Putamen (tissue), 1 donor: ENCODE measurements at places on chromosomes 5 and 9.
A peak's percentile ranks its signal among the peaks of the same experiment; 100 is the strongest.

DNA sequence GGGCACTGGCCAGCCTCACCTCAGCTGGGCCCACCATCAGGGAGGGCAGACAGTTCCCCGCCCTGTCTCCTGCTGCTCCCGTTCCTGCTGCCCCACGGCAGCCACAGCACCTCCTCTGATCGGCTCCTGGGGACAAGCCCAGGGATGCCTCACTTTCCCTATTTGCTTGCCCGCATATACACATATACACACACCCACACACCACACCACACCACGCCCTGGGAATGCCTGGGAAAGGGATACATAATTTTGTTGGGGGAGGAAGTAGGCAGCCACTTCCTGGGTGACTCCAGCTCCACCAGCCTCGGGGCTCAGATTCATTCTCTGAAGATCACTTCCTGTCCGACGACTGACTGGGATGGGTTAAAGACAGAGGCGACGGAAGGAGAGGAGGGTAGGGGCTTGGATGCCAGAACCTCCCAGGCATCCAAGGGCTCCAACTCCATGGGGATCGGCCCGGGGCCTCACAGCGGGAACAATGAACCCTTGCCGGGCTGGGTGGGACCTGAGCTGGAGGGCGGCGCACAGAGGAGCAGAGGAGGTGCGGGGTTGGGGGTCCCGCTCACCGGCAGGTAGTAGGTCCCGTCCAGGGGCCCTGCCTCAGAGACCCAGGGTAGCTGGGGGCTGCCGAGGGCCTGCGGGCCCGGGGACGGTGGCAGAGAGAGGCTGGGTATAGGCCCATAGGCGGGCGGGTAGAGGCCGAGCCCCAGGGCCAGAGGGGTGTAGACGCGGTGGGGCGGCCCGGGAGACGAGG lies 2.0 kb upstream of the MZB1 start:
- no peak for DNase-seq

DNA sequence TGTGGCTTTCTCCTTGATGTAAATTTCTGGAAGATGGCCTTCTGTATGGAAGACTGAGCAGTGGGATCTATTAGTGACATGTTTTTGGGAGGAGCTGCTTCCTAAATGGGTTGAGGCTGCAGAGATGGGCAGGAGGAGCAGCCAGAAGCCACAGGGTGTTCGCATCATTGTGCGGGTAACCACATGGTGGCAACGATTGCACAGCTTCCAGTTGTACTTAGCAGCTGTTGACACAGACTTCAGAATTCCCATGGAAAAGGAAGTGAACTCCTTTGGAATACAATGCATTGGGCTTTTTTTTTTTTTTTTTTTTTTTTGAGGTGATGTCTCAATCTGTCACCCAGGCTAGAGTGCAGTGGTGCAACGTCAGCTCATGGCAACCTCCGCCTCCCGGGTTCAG lies 297.3 kb downstream of the NR3C1 start:
- no peak for DNase-seq

DNA sequence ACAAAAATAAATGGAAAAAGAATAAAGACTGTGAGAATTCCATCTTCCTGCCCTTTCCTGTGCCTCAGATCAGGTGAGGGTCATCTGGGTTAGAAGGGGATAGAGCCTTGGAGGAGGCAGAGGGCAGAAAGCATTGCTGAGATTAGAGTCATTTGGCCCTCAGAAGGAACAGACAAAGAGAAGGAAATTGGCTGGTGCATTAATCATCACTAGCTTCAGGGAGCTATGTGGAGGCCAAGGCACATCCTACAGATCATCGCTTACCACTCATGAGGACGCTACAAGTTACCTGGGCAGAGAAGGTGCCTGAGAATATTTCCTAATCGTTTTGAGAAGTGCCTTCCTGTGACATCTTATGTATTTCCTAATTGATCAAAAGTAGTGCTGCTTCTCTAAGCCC lies 74.5 kb downstream of the C7 start:
- no peak for DNase-seq

- no peak for DNase-seq
Observed at GRCh38 chr5:129069292-129069691, 25.3 kb upstream of the ISOC1 start.

DNA sequence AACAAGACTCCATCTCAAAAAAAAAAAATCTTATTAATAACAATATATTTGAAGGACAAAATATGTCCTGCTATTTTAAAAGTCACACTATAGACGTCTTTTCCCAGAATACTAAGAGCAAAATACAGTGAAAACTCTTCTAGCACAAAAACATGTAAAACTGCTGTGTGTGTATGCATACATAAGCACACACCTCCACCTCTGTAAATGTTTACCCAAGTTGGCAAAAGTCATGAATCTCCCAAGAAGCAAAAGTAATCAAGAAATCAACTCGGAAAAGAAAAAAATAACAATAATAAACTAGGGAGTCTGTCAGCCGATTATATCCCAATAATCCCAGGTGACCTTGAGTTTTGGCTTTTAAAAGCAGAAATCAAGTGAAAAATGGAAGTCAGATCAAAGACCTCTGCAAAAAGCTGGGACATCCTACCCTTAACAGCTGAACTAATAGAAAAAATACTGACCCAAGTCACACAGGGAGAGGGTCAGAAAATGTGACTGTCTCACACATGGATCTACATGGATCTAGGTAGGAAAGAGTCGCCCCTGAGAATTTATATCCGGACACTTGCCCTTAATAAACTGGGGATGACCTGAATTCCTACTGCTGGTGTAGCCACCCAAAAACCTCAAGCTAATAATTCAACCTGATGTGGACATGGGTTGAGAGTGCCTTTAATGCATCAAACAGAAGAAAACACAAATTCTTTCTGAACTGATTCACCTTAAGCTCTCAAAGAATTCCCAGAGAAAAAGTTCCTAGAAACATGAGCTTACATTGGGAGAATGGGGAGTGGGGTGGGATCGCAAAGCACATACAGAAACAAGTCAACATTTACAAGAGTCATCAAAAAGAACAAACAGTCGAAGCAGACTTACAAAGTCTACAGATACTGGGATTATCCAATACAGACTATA lies 29.9 kb downstream of the LPAR1 start:
- DNase-seq, result no peak

DNA sequence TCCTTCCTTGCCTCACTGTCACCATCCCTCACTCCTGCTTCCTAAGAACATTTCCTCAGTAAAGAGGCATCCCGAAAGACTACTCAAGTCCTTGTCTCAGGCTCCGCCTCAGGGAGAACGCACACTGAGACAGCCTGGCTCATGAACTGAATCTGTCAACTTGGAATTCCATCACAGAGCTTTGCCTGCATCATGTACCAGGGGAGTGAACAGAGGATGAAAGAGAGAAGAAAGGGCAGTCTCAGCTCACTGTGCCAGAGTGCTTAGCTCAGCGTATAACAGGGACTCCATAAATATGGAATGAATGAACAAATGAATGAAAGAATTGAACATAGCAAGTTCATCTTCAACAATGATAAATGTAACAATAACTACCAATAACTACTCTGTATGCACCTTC lies 68.7 kb upstream of the SLC1A3 start:
- DNase-seq, result peak; percentile 17

DNA sequence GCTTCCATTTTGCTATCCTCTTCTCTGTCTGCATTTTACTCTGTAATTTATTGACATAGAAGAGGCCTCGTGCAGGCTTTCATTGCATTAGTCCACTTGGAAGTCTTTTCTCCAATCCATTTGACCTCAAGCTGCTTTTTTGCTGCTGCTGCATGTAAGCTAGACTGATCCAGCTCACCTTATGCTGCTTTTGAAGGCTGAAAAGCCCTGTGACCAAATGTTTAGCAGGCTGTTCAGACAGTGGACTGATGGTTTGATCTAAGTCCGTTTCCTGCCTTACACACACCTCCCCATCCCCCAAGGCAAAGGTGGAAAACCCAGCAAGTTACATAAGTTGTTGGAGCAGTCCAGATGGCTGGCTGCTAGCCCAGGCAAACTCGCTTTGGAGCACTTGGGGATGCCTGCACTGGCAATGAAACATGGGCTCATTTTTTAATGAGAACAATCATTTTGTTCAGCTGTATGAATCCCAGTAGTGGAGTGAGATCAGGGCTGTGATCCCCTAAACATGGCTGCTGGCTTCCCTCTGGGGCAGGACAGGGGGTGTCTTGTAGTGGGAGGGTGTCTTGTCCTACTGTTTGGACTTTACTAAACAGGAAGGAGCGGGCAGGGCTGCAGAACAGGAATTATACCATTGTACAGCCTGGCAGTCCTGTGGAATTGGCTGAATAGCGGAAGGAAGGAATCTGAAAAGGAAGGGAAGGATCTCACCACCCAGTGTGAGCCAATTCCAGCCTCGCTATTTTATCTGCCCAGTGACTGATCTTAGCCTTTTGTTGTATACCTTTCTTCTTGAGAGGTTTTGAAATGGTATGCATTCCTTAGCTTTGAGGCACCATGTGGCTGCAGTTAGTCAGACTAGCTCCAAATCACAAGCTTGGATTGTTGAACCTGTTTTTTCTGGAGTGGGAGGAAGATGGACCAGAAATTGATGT lies 212.0 kb downstream of the ARHGAP26 start:
- DNase-seq, result peak; percentile 67

DNA sequence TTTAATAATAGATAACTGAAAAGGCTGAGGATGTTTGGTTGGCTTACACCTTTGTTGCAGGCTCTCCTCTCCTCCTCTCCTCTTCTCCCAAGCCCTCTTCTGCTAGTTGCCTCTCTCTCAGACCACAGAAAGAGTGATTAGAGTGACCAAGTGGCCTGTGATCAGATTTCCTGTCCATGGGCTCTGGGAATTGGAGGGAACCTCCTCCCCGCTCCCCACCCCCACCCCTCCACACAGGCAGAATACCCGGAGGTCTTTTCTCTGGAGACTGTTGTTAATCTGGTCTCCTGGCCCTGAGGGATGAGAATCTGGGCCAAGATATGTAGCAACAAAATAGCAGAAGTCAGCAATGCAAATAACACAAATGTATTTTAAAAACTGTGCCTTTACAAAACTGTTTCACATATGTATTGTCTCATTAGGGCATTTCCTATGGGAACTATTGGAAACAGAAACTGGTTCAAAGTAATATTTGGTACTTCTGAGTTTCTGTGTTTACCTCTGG lies 361.3 kb downstream of the NR2F1-AS1 start:
- no peak for DNase-seq

- no peak for DNase-seq
Observed at GRCh38 chr5:94523018-94523417, 95.4 kb downstream of the KIAA0825 start.

- no peak for DNase-seq
Observed at GRCh38 chr5:34660444-34660843, 4.3 kb downstream of the RAI14 start.

DNA sequence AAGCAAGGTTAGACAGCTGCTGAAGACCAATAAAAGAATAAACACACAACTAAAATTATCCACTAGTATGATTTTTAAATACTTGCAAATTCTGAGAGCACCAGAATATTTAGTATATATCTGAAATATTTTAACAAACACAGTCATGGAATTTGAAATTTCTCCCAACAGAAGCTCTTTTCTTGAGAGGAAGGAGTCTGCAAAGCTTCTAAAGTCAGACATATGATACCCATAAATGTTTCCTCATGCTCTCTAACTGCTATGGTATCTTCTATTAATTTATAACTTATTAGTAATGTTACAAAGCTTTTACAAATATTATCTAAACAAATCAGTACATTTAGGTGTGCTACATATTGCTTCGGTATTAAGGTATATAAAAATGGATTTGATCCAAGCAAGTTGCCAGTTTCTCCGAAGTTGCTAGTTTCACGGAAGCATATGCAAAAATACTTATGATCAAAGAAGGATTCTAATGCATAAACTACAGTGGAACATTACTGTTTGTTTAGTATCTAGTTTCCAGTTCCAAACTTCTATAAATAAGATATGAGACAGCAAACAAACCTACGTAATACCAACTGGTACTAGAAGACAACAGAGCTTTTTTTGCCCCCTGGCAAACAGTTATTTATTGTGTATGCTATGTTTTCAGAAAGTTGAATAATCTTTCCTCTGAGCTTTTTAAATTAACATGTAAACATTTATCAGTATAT lies 22.0 kb downstream of the FNIP1 start:
- DNase-seq, result no peak

DNA sequence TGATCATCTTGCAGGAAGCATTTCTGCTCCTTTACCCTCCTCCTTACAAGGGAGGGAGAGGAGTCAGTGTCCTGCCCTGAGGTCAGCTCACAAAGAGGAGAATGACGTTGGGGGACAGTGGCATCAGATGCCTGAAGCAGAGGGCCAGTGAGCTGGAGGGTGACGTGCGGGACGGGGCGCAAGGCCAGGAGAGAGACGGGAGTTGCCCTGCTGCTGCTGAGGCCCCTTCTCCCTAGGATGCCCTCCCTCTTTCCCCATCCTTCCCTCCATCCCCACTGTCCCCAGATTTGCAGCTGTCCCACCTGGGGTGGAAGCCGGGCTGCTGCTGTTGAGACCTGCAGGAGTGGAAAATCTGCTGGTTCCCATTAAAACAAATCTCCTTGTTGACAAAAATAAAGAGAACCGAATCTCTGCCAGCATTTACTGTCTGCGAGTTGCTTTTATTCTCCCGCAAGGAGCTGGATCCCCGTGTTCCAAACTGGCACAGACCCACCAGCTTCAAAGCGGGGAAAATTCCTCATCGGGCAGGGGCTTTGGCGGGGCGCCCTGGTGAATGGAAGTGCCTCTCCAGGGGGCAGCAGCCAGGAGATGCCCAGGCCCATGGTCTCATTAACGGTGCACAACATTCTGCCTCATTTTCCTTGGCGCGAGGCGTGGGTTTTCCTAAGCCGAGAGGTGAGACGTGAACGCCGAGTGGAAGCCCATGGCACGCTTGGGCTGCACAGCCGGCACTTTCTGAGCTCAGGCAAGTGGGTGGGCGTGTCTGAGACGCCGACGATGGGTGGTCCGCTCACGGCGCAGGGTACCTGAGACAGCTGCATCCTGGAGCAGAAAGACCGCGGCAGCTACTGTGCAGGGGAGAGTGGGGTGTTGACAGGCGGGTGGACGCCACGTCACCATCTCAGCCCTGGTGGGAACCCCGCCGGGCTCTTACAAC lies 13.9 kb upstream of the COL5A1 start:
- no peak for DNase-seq

DNA sequence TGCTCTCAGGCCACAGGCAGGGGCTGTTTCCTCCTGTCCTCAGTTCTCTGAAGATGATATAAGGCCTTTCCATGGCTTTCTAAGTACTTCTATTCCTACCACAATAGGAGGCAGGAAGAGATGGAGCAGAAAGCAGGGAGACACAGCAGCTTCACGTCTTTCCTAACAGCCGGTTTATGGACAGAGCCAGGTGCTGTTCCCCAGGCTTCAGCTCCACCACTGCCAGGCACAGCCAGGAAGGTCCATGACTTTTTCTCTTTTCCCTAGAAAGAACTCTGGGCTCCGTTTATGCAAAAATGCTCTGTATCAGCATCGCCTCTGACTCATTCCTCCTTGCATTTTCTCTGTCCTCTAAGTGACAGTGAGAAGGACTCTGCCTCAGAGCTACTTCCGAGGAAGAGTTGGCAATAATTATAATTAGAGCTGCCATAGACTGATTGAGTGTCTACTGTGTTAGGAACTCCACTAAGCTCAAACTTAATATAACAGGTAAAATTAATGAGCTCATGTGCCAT lies 478.5 kb downstream of the RASEF start:
- no peak for DNase-seq

DNA sequence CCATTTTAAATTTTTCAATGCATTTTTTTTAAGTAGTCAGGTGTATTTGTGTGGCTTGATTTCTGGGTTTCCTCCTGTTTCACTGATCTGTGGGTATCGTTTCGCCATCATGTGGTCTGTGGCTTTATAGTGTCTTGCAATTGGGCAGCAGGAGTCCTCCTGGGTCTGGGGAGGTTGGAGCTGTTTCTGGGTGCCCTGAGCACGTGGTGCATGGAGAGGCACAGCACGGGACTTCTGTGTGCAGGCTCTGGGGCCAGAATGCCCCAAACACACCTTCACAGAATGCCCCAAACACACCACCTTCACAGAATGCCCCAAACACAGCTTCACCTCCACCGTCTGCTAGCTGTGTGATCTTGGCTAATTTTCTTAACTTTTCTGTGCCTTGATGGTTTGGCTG lies 82.6 kb upstream of the COL5A1 start:
- no peak for DNase-seq
